ENCODE measurements at places on chromosomes 2 and 18.

DNA sequence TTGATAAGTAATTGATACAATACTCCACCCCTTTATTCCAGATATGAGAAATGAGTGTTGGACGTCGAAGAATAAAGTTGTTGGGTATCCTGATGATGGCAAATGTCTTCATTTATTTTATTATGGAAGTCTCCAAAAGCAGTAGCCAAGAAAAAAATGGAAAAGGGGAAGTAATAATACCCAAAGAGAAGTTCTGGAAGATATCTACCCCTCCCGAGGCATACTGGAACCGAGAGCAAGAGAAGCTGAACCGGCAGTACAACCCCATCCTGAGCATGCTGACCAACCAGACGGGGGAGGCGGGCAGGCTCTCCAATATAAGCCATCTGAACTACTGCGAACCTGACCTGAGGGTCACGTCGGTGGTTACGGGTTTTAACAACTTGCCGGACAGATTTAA is 26.3 kb downstream of the B3GNT2 start:
- no peak for DNase-seq

DNA sequence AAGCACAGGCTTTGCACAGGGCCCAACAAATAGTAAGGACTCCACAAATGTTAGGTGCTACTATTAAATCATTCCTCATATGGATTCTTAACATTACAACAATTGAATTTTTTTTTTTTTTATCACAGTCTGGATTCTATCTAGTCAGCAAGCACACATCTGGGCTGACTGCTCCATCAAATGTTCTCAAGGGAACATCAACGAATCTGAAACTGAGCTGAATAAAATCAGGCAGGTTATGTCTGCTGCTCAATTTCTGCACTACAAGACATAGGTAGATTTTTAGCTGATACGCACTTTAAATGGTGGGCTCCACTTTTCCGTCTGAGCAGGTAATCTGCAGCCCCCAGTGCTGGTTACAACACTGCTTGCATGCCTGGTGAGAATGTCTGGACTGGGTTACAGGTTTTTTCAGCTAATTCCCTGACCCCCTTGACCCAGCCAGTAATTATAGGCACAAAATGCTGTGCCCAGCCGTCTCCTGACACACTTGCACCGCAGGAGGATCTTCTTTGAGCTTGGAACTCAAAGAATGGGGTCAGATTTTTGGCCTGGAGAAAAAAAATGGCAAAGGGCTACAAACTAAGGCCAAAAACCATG is 44.6 kb downstream of the ADD2 start:
- no peak for DNase-seq

- DNase-seq: no peak
Measured at GRCh38 chr18:77254711-77255405, 5.2 kb downstream of the GALR1 start.

GRCh38 chr18:68548904-68549870 is 165.7 kb downstream of the TMX3 start:
- DNase-seq: no peak

GRCh38 chr2:195472501-195473234 is 184.4 kb upstream of the SLC39A10 start:
- no peak for DNase-seq

DNA sequence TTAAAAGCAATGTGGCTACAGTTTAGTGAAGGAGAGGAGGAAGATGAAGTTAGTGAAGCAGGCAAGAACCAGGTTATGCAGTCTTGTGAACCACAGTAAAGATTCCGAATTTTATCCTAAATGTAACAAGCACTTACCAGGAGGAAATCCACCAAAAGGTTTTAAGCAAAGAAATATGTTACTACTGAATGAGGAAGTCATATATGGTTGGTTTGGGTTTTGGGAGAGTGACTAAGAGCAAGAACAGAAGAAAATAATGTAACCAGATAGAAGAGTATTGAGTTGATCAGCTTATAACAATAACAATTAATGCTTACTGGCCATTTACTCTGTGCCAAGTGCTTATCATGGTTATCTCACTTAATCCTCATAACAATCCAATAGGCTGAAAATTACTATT is 1.9 kb downstream of the USP37 start:
- DNase-seq: no peak

DNA sequence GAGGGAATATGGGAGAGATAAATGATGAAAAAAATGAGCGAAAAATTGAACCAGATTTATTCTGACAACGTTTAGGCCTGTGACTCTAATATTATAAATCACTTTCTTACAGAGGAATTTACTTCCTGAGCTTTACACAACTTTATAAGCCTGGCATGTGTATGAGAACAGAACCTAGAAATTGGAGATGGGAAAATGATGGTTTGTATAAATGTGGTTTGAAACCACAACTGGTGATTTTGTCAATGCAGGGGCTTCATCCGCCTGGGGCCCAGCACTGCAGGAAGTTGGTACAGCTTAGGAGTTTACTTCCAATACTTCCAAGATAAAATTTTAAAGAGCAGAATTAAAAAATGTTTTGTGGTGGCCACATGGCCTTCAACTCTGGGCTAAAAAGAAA is 82.3 kb downstream of the VAPA start:
- no peak for DNase-seq
